ENCODE measurements at places on chromosomes 7 and 10.

GRCh38 chr7:43703573-43703972 is 25.8 kb downstream of the COA1 start:
- no peak overlapping the region for H3K4me3 ChIP-seq
- no peak overlapping the region for H3K27ac ChIP-seq
- H3K36me3 ChIP-seq, result peaks cover 11% of the 10 kb centered on the region
- no peak for DNase-seq

DNA sequence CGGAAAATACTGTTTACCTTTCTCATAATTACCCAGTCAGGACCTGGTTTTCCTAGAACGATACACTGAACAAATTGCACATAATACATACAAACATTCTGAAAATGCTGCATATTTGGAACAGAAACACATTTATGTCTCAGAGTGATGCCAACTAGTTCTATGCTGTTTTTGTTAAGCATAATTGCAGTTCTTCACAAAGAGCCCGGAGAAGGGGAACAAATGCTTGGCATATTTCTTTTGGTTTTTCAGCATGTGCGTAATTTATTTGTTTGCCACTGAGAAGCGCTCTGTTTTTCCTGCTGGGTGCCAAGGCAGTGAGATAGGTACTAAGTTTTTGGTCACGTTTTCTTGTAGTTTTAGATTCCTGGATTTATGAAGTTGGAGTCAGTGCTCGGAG is 181.0 kb upstream of the MDFIC start:
- H3K4me3 ChIP-seq, result no peak overlapping the region
- H3K27me3 ChIP-seq, result no peaks in the 10 kb centered on the region
- peak; percentile 9 for DNase-seq
- no peaks in the 10 kb centered on the region for H3K4me1 ChIP-seq

- no peak overlapping the region for H3K27ac ChIP-seq
- no peak overlapping the region for H3K4me3 ChIP-seq
- H3K36me3 ChIP-seq, result no peaks in the 10 kb centered on the region
- no peaks in the 10 kb centered on the region for H3K27me3 ChIP-seq
Observed at GRCh38 chr7:132424821-132425724, 151.2 kb downstream of the PLXNA4 start.

- no peaks in the 10 kb centered on the region for H3K4me1 ChIP-seq
- DNase-seq, result no peak
- no peak overlapping the region for H3K27ac ChIP-seq
- H3K36me3 ChIP-seq, result no peaks in the 10 kb centered on the region
- no peaks in the 10 kb centered on the region for H3K27me3 ChIP-seq
Observed at GRCh38 chr7:41139789-41140188, 563.1 kb downstream of the INHBA start.

- H3K36me3 ChIP-seq, result no peaks in the 10 kb centered on the region
- no peaks in the 10 kb centered on the region for H3K27me3 ChIP-seq
- no peak overlapping the region for H3K27ac ChIP-seq
- no peak for DNase-seq
- H3K4me3 ChIP-seq, result no peak overlapping the region
Observed at GRCh38 chr10:130637089-130637676, 501.0 kb downstream of the GLRX3 start.

GRCh38 chr7:73742753-73743641 is 4.4 kb upstream of the ABHD11 start:
- peak; percentile 99 for DNase-seq
- no peaks in the 10 kb centered on the region for H3K27me3 ChIP-seq
- no peaks in the 10 kb centered on the region for H3K36me3 ChIP-seq
- H3K27ac ChIP-seq, result peak overlapping the region; percentile 98
- H3K4me1 ChIP-seq, result peaks cover 34% of the 10 kb centered on the region
- H3K4me3 ChIP-seq, result peak overlapping the region; percentile 16

All from large intestine (tissue), 12 donors.